Epithelial cell of esophagus (primary cell): ENCODE measurements at places on chromosomes 13 and 19.

GRCh38 chr19:50837300-50837699, 3.9 kb upstream of the KLK15 start:
- DNase-seq, result peak; percentile 29

- peak; percentile 83 for DNase-seq
These were observed 58.3 kb upstream of the MEDAG start for GRCh38 chr13:30847650-30848307.

DNA sequence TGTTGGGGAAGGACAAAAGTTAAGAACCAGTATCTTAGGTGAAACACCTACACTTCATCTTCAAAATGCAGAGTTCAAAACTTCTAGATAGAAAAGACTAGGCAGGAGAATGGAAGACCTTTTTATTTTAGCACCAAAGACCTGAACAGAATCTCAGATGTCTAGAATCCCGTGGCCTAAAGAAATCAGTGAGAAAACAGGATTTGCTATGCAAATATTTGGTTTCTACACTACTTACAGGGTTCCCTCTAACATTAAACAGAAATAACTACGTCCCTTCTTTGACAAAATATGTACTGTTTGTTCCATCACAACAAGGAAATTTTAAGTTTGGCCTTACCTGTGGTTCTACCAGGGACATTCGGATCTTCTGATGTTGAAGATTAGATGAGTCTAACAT, 21.5 kb downstream of the DIS3 start:
- no peak for DNase-seq

DNA sequence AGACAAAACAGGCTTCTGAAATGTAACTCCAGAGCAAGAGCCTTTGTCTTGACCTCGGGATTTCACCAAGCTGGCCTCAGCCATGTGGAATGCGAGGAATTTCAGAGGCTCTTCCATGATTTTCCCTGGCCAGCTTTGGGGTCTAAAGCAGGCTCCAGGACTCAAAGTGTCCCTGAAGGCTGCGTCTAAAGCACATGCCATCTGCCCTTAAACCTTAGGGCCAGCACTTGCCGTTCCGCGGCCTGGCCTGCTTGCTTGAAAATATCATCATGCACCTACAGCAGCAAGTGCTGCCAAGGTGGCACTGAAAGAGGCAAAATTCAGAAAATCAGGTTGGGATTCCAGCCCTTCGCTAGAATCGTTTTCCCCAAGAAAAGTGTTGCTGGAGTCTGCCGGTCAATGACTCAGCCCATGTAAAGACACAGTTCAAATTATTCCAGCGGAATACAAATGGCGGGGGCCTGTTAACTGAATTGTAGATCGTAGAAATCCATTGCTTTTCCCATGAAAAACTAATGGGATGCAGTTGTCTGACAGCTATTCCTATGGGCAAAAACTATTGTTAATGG, 105.7 kb upstream of the RAP2A start:
- peak; percentile 22 for DNase-seq

DNA sequence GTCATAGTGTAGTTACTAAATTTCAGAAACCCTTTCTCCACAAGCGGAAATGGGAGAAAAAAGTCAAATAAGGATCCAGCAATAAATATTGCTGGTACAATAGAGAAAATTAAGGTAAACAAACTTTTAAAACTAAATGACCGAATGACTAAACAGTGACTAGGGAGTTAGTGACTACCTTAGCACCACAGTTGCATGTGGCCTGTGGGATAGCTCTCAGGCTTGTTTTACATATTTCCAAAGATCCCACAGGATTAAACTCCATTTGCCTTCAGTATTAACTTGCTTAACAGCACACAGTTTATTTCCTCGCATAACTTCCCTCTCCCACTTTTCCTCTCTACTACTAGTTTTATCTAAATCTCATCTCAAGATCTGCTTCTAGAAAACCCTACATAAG, 824.3 kb upstream of the KLHL1 start:
- no peak for DNase-seq

- DNase-seq, result no peak
These were observed 46.8 kb downstream of the TSSK6 start for GRCh38 chr19:19468424-19469050.

- no peak for DNase-seq
These were observed 22.3 kb downstream of the ZSWIM9 start for GRCh38 chr19:48192750-48193149.

DNA sequence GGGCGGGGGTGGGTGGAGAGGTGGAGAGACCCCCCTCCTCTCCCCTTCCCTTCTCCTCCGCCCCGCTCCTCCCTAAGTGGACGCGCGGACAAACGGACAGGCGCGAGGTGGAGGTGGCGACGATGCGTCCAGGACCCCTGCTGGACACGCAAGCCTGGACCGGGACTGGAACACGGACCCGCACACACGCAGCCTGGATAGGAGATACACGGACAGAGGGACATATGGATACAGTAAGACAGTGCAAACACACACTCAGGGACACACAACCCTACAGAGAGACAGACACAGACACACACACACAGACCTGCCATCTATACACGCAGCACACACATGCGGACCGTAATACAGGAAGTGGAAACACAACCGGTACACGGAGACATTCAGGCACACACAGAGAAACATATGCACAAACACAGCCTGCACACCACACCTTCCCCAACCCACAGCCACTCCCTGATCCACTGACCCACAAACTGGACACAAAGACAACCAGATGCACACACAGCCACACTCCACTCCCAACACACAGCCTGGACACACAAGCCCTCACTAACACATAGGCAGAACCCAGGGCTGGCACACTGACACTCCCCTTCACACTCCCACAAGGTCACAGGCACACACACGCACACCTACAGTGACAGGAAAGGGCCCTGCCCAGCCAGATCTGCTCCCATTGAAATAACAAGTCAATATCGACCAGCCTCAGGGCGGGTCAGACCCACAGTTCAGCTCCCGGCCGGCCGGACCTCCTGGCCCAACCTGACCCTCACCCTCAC, 696 bp upstream of the ERFL start:
- no peak for DNase-seq

DNA sequence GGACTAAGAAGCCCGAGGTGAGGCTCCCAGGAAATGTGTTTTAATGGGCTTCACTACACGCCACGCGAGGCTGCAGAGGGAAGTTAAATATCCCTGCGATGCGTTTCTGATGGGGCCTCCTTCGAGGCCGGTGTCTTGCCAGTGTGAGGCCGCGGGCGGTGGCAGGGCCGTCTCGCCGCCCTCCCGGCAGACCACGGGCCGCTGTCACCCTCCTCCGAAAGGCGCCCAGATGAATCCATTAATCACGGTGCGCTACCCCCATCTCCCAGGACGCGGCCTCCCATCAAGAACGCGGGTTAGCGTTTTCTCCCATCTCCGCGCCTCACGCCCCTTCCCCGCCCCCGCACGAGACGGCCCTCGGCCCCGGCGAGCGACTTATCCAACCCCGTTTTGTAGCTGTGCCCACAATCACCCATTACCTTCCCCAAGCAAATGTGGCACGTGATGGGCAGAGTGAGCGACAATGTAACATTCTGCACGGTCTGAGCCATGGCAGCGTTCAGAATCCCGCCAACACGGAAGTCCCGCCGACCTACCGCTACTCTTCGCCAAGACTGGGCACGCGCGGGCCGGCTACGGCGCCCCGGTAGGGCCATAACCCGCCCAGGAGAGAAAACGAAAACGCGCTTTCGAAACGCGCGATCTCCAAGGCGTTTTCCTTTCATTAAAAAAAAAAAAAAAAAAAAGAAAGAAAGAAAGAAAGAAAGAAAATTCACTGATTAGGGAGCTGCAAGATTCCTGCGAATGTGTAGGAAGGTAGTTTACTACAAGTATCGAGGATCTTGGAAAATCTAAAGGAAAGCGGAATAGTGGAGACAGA, at the start of gene OBI1:
Gene OBI1, minus strand, starts transcription at position 526 of the 820 bp plus-strand sequence. Its CDS starts 35 bp downstream, at position 491.
- peak; percentile 93 for DNase-seq

- peak; percentile 13 for DNase-seq
These were observed 30.3 kb upstream of the RNF113B start for GRCh38 chr13:98207416-98207815.

- DNase-seq, result no peak
These were observed 871.1 kb downstream of the UQCRFS1 start for GRCh38 chr19:28341810-28342350.

GRCh38 chr19:21877976-21878375, 42.0 kb upstream of the ZNF43 start:
- DNase-seq, result no peak

DNA sequence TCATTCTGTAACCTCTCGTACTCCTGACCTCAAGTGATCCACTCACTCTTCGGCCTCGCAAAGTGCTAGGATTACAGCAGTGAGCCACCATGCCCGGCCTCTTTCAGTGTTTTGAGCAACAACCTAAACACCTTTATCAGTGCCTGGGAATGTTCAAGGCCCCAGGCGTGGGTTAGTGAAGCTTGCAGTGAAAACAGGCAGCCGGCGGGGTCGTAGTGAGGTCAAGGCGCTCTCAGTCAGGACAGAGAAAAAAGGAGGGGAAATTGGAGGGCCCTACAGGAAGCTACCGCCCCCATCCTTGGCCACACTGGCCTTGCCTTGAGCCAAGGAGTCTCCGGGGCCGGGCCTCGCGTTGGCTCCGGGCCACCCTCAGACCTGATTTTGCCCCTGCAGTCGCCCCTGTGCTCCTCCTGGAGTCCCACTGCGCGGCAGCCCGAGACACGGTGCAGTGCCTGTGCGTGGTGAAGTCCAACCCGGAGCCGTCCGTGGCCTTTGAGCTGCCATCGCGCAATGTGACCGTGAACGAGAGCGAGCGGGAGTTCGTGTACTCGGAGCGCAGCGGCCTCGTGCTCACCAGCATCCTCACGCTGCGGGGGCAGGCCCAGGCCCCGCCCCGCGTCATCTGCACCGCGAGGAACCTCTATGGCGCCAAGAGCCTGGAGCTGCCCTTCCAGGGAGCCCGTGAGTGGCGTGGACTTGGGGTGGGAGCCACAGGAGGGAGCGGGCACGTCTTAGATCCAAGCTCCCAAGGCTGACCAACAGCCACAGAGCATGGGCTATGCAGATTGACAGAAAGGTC, 17.7 kb downstream of the MAG start:
- no peak for DNase-seq

DNA sequence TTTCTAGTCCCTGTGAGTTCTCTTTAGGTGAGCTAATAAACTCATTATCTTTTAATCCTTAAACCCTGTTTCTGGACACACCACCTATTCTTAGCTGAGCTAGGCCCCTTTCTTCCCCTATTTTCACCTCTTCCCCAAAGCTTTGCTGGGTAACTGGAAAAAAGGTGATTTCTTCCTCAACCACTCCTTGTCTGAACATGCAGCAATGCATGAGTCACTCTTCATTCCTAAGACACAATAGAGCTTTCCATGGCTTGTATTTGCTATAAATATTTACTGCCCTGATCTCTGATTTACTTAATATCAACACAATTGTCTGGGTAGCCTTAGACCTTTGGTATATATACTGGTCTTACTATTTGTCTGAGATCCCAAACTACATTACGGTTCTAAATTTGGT, 370.9 kb downstream of the KLF5 start:
- DNase-seq, result peak; percentile 93

- DNase-seq, result no peak
These were observed 10.0 kb upstream of the OR10H2 start for GRCh38 chr19:15717809-15718208.

DNA sequence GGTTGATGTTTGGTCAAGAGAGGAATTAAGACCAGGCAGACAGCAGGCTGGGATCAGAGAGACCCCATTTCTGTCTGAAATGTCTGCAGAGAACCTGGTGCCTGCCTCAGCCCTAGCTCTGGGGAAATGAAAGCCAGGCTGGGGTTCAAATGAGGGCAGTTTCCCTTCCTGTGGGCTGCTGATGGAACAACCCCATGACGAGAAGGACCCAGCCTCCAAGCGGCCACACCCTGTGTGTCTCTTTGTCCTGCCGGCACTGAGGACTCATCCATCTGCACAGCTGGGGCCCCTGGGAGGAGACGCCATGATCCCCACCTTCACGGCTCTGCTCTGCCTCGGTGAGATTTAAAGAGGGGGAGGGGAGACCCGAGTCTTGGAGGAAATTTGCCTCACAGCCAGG, at the start of gene LILRB4:
Gene LILRB4, plus strand, starts transcription at position 256 of the 400 bp plus-strand sequence. Its CDS starts 49 bp downstream, at position 305.
- no peak for DNase-seq

- no peak for DNase-seq
These were observed 310.0 kb upstream of the TSHZ3 start for GRCh38 chr19:31658993-31659896.

DNA sequence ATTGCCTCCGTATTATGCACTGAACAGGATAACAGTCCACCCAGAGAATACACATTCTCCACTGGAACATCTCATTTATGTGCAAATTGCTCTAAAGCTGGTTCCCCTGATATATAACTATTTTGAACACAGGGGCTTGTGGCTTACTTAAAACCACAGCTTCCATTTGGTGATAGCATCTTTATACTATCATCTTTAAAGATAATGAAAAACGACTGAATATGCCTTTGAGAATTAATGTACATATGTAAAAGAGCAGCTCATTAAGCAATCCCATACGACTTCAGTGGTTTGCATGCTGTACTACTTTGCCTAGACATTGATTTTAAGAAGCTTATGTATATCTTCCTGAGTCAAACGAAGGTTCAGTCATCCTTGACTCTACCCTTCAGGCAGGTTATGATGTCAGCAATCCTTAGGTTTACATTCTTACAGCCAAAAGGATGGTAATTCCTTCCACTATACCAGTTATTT, 40.8 kb downstream of the BRD4 start:
- DNase-seq, result peak; percentile 54

DNA sequence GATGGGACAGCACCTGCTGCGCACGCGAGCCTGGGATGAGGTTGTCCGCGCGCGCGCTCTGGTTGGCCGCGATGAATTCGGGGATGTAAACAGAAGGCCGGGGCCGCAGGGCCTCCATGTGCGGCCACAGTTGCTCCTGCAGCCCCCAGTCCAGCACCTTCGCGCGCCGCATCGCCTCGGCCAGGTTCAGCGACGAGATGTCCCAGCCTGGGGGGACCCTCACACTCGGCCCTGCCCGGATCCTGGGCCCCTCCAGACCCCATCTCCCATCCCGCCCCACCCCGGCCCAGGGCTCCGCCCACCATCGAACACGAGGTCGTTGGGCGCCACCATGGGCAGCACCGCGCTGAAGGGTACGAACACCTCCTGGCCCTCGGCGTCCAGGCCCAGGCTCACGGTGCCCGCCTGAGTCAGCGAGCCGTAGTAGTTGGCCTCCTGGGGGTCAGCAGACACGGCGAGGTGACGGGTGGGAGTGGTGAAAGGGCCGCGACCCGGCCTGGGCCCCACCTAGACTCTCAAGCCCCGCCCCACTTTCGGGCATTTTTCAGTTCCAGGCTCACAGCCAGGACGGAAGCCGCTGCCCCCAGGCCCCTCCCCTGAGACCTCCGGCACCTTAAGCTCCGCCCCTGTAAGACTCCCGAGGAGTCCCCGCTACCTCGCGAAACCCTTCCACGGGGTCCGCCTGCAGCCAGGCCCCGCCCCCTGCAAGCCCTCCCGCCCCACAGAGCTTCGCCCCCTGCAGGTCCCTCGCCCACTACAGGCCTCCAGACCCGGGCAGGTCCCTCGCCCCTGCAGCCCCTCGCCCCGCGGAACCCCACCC, 1.1 kb downstream of the ISYNA1 start:
- peak; percentile 54 for DNase-seq

- no peak for DNase-seq
These were observed 14.9 kb downstream of the RFC3 start for GRCh38 chr13:33832872-33833271.

DNA sequence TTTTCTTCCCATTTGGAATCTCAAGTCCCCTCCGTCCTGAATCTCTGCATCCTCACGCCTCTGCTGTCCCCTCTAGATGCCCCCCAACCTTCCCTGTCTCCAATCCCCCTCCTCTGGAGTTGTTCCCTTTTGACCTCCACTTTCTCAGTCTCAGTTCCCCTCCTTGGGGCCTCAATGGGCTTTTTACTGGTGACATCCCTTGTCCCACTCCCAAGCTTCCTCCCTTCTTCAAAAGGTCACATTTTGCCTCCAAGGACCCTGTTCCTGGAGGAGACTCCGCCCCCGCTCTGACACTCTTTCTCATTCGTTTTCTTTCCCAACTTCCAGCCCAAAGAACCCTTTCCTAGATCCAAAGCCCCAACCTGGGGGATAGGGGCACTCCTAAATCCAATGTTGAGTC, 1.0 kb downstream of the AP2S1 start:
- no peak for DNase-seq
